Occipital lobe (tissue), 3 donors: ENCODE measurements at places on chromosomes 13 and 19. TPM values are rescaled to one million over a fixed set of nuclear protein-coding genes. Genes with fewer than 3 reads are reported as not detected.

DNA sequence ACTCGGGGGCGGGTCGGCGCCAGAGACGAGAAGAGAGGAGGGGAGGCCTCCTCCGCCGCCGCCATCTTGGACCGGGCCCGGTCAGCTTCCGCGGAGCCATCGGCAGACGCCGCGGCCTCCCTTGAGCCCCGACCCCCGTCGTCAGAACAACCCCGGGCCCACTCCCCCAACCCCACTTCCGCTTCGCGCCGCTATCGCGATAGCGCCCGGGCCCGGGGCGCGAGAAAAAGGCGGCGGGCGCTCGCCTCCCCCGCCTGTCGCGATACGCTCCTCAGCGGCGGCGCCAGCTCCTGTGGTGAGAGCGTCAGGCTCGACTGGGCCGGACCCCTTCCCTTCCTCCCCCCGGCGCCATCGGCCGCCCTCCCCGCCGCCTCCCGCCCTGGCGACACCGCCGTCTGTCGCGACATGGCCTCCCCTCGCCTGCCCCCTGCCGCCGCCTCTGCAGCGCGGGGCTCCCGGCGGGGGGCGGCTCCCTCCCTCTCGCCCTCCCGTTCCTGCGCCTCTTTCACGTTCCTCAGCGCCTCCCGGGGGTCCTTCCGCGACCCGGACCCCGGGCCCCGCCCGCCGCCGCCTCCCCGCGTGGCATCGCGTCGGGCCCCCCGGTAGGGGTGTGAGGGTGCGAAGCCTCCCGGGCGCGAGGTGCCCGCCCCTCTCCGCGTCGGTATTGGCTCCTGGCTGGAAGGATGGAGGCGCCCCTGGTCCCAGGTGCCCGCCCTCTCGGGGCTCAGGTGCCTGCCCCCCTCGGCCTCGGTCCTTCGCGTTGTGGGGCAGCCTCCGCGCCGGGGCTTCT is at the start of gene CNOT3:
Gene CNOT3, plus strand, starts transcription at position 64 of the 790 bp plus-strand sequence. CDS start 5,217 bp downstream, outside the sequence.
- DNase-seq, result no peak

DNA sequence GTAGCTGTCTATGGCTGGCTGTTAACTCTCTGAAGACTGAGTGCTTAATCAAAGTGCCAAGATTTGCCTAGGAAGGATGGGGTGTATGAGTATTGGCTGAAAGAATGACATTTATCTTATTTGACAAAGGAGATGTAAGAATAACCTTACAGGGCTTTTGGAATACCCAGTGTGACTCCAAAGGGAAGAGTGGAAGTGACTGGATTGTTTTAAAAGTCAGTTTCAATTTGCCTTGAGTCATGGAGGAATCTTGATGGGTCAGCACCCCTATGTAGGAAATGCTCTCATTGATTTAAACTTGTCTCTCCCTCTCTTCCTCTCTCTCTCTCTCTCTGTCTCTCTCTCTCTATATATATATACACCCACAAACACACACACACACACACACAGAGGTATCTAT is 118.4 kb upstream of the CLDN10 start:
- no peak for DNase-seq

The SIAH3 gene
- 9.8 TPM for total RNA-seq

The CASP14 gene
- not detected for total RNA-seq

DNA sequence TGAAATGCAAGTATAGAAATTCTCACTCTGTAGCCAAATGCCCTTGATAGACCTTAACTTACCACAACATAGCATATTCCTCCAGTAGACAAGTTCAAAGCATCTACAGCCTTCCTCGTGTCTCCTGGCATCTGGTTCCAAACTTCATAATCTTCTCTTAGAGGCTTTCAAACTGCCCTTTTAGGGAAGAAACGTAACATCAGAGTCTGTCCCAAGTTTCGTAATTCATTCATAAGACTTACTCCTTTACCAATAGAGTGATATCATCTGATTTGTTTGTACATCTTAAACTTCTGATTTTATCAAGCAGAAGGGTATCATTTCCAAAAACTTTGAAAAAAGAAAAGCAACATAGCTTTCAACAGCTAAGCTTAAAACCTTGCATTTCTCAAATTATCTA is 137.4 kb downstream of the SPRY2 start:
- no peak for DNase-seq

DNA sequence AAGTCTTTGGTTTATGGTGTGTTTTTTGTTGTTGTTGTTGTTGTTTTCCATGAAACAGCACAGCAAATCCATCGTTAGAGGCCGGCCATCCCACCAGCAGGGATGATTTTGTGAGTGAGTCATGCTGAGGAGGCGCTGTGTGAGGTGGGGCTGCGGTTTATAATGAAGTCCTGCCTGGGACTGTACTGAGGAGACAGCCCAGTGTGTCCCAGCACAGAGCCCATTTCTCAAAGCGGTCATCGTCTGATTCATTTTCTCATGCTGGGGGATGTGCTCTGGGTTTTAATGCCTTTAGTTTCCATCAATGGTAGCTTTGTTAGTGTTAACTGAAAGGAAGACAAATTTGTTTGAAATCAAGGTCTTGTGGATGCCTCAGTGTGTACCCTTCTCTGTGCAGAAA is 129.3 kb upstream of the SERP2 start:
- DNase-seq, result peak; percentile 30

The HCST gene
- total RNA-seq, result not detected

GRCh38 chr19:11560404-11561051 is 1.5 kb upstream of the ELOF1 start:
- DNase-seq, result no peak

GRCh38 chr19:46202872-46203860 is 26.4 kb upstream of the IGFL1 start:
- DNase-seq, result no peak

DNA sequence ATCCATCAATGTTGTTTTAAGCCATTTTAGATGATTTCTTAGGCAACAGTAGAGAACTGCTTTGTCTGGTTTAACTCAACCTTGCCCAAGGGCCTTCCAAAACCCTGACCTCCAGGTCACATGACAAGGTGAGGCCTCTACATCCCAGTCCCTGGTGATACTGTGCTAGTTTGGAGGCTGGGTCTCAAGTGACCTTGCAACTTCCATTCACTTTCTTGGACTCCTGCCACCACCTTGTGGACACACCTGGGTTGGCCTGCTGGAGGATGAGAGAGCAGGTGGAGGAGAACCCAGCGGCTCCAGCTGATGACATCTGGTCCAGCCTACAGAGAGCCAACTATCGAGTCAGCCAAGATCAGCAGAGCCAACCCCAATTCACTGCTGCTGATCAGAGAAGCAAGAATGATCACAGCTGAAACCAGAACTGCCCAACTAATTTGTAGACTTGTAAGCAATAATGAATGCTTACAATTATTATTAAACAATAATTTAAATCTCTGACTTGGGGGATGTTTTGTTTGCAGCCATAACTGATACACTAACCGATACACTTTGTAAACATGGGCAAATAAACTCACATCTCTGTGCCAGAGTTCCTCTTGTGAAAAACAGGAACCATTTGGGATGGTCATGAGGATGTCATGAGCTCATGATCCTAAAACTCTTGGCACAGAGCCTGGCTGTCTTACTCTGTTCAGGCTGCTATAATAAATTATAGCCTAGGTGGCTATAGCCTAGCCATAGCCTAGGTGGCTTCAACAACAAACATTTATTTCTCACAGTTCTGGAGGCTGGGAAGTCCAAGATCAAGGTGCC is 11.5 kb downstream of the FAM187B start:
- no peak for DNase-seq

DNA sequence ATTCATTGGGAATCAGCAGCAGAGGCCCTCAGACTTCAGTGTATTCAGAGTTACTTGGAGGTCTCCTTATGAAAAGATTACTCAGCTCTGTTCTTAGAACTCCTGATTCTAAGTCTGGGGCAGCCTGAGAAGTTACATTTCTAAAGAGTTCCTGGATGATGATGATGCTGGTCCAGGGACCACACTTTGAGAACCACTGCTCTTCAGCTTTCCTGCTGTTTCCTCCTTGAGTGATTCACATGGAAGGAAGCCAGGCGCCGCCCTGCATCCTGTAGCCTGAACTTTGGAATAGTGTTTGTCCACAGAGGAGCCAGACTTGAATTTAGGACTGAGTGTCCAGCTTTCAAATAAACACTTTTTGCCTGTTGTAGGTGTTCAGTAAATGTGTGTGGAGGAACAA is 2.9 kb downstream of the CEBPG start:
- DNase-seq, result no peak

The FARP1 gene
- total RNA-seq, result 86.7 TPM

GRCh38 chr19:8459095-8459494 is 14.3 kb downstream of the HNRNPM start:
- no peak for DNase-seq

DNA sequence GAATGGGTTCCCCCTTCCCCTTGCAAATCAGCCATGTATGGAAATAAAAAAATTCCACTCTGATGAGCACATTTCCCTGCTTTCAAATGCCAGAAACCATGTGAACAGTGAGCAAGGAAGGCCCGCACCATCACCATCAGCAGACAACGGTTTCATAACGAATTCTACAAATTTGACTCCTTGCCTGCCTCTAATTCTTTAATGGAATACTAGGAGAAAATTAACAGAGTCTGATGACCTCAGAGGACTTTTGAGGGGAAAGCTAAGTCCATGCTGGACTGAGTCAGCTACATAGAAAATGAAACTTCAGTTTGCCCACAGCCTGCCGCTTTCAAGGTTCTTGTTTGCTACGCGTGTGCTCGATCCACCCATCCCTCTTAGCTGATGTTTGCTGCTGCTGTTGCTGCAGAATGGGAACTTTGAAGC is 46.7 kb upstream of the KL start:
- DNase-seq, result no peak

The RGCC gene
- 25.7 TPM for total RNA-seq

DNA sequence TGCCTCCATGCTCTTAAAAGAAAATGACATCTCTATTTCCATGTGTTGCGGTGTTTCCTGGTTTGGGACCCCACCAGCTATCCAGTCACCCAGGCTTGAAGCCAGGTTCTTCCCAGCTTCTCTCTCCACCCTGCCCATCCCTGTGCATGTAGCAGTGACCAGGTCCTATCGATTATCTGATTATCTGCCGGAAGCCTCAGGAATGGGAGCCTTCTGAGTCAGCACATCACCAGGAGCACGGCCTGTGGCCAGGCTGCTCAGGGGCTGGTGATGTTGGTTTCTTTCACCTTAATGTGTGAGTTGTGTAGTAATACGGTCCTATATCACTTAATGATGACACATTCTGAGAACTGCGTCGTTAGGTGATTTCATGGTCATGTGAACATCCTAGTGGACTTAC is 33.7 kb downstream of the PPP1R37 start:
- DNase-seq, result no peak

GRCh38 chr19:17159466-17160393 is 55.4 kb upstream of the USE1 start:
- no peak for DNase-seq

GRCh38 chr13:36817996-36818803 is 822 bp upstream of the RFXAP start:
- DNase-seq, result no peak

GRCh38 chr13:42680748-42681147 is 100.6 kb upstream of the FAM216B start:
- DNase-seq, result no peak

The NCAN gene
- total RNA-seq, result 161 TPM

DNA sequence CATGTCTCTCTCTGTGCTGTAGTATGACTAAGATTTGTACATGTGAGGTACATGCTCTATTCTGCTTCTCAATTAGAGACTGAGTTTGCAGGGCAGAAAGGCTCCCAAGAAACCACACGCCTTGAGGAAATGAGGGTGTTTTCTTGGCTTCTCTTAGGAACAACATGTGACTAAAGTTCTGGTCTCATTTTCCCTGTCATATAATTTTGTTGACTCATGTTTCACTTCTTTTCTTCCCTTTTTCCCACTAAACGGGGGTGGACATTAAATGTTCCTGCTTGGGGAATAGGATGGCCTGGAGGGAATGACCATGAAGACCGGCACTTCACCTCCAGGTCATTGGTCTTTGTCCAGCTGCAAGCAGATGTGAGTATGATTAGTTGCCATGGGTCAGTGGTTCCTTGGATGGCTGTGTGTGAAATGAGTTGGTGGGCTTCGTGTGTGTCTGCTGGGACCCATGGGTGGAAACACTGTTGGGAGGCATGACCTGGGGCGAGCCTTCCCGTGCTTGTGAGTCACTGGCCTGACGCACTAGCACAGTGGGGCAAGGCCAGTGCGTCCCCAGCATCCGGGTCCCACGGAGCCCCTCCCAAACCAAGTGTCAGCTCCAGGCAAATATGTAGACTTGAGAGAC is 56.6 kb downstream of the COL4A1 start:
- no peak for DNase-seq

GRCh38 chr19:13484166-13484565 is 22.1 kb downstream of the CACNA1A start:
- DNase-seq, result no peak

The SIGLEC14 gene
- total RNA-seq, result 0.16 TPM

DNA sequence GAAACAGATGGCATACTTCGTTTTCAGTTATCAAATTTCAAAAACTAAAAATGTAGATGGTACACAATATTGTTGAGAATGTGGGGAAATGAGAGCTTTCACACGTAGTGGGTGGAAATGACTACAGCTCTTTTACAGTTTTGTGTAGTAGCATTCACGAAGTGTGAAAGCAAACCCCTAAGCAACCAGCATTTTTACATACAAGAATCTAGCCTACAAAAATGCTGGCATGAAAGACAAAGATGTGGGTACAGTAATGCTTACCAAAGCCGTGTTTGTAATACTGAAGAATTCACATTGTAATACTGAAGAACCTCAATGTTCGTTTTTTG is 6.3 kb upstream of the ZNF283 start:
- DNase-seq, result no peak

DNA sequence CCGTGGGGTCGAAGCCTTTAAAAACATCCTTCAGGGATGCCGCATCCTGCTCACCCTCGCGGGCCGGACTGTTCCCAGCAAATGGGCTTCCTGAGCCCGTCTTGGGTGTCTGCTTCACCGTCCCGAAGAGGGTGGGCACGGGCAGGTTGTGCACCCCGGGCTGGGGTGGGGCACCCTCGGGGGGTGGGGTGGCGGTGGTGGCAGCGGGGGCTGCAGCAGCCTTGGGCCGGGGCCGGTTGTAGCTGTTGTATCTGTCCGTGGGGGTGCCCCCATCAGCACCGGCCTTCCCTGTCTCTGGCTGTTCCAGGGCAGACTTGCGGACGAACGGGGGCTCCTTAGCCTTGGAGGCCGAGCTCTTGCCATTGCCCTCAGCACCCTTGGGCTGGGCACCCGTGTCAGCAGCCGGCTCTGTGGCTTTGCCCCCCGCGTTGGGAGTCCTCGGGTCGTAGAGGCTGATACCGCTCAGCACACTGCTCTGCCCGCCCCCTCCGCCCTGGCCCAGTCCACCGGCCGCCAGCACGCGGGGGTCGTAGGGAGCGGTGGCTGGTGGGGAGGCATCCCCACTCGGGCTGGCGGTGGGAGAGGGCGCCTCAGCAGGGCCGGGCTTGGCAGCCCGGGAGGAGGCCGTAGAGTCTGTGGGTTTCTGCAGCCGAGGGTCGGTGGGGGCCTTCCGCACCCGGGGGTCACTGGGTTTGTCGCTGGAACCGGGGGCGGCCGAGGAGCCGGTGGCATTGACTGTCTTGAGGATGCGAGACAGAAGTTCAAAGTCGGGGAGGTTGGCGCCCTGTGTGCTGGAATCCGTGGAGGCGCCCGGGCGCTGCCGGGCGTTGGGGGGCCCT is 18.2 kb upstream of the TMEM160 start:
- DNase-seq, result no peak
